ENCODE measurements at places on chromosomes 6 and 20. TPM values are rescaled to one million over a fixed set of nuclear protein-coding genes. Genes with fewer than 3 reads are reported as not detected.

EDN1 gene
- polyA plus RNA-seq: 3.8 TPM

HLA-DQA2 gene
- polyA plus RNA-seq: 2.1 TPM

HLA-DRA gene
- 58.9 TPM for polyA plus RNA-seq

IMPG1 gene
- polyA plus RNA-seq: 5.2 TPM

MMUT gene
- 50.9 TPM for polyA plus RNA-seq

NQO2 gene
- polyA plus RNA-seq: 67.3 TPM

HNF4A gene
- polyA plus RNA-seq: 57.9 TPM

SNX14 gene
- polyA plus RNA-seq: 179 TPM

FNDC1 gene
- polyA plus RNA-seq: 6.3 TPM

SLC35A1 gene
- 46.0 TPM for polyA plus RNA-seq

MDFI gene
- 31.4 TPM for polyA plus RNA-seq

Measured in left kidney (tissue), 8 donors.